ENCODE measurements at places on chromosomes 16 and 17.

DNA sequence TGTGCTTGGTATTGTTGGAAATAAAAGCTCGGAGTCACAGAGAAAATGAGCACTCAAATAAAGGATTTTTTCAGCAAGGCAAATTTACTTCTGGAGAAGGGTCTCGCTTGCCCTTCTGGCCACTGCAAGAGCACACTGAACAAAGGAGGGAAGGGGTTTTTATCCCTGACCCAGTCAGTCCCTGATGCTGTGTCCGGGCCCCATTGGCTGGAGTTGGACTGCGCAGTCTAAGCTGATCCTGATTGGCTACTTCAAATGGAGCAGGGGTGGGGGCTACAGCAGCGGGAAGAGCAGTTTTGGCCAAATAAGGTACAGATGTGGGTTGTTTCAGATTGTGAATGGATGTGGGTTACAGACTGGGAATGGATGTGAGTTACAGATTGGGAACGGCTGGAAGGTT is 4.3 kb upstream of the NLRP1 start:
- DNase-seq = no peak

GRCh38 chr16:61829631-61830030 is 206.6 kb downstream of the CDH8 start:
- no peak for DNase-seq

DNA sequence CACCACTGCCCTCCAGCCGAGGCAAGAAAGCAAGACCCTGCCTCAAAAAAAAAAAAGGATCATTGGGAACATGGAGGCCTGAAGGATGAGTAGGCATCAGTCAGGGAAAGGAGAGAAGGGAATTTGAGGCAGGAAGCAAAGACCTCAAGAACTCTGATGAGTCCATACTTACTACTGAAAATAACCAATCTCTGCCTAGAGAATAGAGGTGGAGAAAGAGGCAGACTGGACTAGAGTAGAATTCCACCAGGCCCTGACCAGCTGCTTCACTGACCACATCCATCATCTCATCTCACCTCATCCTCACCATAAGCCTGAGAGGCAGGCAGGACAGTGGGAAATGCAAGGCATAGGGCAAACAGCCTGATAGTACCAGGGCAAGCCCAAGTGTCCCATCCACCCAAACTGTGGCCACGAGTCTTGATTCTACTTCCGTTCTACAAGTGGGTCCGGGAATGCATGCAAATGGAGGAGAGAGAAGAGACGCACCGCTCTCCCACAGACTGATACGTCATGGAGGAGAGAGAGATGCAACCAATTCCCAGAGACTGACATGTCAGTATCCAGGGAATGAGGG is 17.1 kb downstream of the ANKRD11 start:
- no peak for DNase-seq

DNA sequence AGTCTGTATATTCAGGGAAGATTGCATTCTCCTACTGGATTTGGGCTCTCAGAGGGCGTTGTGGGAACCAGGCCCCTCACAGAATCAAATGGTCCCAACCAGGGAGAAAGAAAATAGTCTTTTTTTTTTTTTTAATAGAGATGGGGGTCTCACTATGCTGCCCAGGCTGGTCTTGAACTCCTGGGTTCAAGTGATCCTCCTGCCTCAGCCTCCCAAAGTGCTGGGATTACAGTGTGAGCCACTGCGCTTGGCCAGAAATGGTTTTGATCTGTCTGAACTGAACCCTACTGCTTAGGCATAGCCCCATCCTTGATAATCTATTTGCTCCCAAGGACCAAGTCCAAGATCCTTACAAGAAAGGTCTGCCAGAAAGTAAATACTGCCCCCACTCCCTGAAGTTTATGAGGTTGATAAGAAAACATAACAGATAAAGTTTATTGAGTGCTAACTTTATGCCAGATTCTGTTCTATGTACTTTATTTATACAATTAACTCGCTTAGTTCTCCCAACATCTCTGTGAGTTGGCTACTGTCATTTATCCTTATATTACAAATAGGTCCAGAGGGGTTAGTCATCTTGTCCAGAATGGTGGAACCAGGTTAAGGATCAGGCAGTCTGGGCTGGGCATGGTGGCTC is 13.5 kb downstream of the G6PC1 start:
- DNase-seq = peak; percentile 1

DNA sequence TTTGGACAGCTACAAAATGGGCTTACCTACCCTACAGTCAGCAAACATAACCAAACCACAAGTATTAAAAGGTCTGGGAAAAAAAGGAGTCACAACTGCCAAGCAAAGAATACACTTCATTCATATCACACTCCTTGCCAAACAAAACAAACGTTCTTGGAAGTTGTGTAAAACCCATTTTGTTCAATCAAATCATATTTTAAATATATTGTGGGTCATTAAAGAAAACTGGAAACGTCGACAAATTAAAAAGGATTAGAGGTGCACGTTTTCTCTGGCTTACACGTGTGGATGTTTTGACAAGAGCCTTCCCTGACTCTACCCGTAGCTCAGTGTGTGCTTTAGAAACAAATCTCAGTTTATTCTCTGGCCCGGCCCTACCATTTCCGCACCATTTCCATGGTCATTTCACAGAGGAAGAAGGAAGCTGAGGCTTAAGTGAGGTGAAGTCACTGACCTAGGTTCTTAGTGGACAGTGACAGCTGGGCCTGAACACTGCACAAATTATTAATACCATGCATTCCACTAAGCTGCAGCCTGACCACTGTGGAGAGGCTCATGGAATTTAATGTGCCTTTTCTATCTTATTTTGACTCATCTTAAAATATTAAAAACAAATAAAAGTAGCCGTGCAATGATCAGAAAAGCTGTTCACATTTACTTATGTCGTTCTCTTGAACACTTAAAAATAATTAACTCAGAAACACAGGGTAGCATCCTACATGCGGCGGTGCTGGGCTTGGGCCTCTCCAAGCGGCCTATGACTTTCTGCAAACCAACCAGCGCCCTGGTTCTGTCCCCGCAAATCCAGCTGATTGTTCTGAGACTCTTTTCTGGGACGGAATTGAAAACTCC is 968 bp downstream of the CEP112 start:
- no peak for DNase-seq

DNA sequence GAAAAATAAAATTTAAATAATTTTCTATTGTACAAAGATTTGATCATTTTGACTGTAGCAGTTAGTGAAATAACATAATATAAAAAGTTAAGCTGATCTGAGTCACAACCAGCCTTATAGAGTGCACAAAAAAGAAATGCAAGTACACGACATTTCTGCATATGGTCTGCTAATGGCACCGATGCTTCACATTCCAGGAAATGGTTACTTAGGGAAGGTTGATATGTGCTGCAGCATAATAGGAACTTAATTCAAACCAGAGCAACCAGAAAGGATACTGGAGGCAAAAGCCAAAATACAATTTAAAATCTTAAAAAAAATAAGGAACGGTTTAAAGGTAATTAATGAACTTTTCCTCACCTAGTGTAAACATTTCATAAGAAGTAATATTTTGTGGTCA is 10.0 kb upstream of the CFDP1 start:
- no peak for DNase-seq

DNA sequence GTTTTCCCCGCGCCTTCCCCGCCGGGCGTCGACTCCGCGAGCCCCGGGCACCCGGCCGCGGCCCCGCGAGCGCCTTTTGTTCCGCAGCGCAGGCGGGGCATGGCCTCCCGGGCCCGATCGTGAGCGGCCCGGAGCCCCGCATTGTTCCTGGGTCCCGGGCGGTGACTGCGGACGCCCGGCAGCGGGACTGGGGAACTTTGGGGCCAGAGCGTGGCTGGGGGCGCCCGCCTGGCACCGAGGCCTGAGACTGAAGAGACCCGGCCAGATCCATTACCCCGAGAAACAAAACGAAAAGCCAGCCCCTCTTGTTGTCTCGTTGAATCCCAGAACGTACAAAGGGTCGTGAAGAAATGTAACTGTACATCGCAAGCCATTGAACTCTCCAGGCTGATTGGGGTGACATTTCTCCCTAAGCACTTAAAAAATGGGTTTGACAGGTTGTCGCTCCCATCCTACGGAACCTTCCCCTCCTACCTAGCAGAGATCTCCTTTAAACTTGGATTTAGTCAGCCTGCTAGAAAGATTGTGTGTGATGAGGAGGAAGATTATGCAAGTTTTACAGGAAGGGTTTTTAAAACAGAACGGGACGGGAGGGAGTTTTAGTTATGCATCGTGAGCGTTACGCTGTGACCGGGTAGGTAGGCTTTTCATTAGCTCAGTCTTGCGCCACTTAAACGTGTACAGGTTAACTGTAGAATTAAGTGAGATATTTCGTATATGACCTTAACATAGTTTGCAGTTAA is 825 bp downstream of the METTL9 start:
- peak; percentile 10 for DNase-seq

- DNase-seq = peak; percentile 90
Measured at GRCh38 chr17:3667366-3668278, 756 bp downstream of the TAX1BP3 start.

DNA sequence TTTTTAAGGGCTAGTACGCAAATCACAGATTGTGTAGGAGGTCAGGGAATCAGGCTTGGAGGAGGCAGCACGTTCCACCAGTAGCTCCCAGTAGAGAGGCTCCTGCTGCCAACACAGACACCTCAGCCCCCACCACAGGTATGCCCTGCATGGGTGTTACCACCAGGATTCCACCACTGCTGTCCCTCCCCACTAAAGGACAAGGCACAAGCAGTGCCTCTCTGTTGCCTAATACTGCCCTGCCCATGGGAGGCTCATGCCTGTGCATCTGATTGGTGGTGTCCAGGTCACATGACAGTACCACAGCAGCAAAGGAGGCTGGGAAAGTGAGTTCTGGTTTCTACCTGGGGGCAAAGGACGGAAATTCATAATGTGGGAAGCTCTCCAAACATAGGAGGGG is 33.6 kb upstream of the CACNG4 start:
- no peak for DNase-seq

- DNase-seq = no peak
Measured at GRCh38 chr16:61547626-61548025, 488.6 kb downstream of the CDH8 start.

DNA sequence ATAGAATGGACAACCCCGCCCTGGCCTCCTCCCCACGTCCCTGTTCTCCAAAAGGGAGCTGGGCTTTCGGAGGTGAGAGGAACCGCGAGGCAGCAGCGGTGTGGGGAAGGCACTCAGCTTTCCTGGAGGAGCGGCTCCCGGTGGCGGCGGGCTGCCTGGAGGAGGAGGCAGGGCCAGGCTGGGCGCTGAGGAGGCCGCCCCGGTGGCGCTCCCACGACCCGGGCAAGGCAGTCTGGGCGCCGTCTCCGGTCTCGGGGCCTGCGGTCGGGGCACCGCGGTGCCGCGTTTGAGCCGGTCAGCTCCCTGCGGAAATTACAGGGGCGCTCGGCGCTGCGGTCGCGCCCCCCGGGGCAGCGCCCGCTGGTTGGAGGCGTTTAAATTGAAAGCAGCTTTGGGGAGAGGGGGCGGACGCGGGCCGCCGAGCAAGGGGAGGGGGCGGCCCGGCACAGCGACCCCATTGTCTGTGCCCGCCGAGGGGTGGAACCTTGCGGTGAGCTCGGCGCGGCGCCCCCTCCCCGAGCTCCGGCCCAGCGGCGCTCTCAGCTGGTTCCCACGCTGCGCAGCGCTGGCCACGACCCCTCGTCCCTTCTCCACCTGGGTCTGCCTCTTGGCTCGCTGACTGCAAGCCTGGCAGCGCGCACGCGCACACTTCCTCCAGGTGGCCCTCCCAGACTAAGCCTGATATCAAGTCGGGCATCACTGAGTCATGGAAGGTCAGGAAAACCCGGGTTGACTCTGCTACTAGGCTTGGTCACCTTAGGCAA is 58.7 kb upstream of the DLX4 start:
- no peak for DNase-seq
